ENCODE measurements at places on chromosomes 4 and X. TPM values are rescaled to one million over a fixed set of nuclear protein-coding genes. Genes with fewer than 3 reads are reported as not detected.

The UCP1 gene
- total RNA-seq: not detected

The TCEANC gene
- total RNA-seq: 1.6 TPM

The IL3RA gene
- total RNA-seq: 0.09 TPM

The GPAT3 gene
- 0.73 TPM for total RNA-seq

The GAGE2A gene
- total RNA-seq: not detected

The TMSB15C gene
- 0.45 TPM for total RNA-seq

The MAGEH1 gene
- total RNA-seq: 24.9 TPM

The FAM9B gene
- total RNA-seq: not detected

The IL2 gene
- not detected for total RNA-seq

The DCAF4L1 gene
- not detected for total RNA-seq

The ZNF630 gene
- total RNA-seq: 0.46 TPM

- no peak for DNase-seq
Measured at GRCh38 chrX:13906093-13906492, 89.2 kb upstream of the GPM6B start.

DNA sequence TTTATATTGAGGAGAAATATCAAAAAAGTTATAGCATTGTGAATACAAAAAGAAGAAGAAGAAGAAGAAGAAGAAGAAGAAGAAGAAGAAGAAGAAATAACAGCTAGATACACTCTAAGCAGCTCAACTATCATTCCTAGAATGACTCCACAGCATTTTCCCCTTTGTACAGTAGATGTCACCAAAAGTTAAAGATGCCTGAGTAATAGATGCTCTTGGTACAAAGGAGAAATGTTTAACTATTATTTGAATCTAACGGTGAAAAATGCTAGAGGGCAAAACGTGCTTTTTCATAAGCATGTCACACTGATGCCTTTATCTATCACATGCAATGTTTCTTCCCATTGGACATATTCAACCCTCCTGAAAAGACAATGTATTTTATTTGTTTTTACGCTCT lies 178.4 kb upstream of the GPRIN3 start:
- DNase-seq: peak; percentile 41

GRCh38 chr4:6115746-6116586 lies 84.4 kb downstream of the JAKMIP1 start:
- no peak for DNase-seq

- DNase-seq: no peak
Measured at GRCh38 chrX:133849676-133850075, 135.7 kb downstream of the GPC3 start.

GRCh38 chrX:133745349-133745748 lies 240.0 kb downstream of the GPC3 start:
- DNase-seq: no peak

DNA sequence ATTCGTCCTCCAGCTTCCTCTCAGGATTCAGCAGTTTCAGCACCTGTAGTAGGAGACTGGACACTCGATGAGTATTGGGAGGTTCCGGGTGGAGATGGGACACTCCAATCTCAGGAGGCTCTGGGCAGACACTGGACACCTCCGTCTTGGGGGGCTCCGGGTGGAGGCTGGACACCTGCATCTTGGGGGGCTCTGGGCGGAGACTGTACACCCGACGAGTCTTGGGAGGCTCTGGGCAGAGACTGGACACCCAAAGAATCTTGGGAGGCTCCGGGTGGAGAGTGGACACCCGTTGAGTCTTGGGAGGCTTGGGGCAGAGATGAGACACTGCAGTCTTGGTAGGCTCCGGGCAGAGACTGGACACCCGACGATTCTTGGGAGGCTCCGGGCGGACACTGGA lies 28.7 kb upstream of the LANCL3 start:
- DNase-seq: no peak

DNA sequence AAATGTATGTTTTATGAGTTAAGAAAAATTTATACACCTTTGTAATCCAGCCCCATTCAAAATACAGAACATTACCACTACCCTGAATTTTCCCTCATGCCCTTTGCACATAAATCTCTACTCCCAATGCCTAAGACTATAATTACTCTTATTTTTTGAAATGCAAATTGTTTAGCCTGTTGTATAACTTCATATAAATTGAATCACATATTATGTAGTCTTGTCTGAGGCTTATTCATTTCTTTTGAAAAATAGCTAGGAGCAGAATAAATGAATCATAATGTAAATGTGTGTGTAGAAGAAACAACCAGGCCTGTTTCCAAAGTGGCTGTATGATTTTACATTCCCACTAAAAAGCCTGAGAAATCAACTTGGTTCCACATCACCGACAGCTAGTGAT lies 319.8 kb downstream of the DCAF12L2 start:
- no peak for DNase-seq

GRCh38 chrX:153723351-153724251 lies 586 bp downstream of the BCAP31 start:
- DNase-seq: peak; percentile 21

DNA sequence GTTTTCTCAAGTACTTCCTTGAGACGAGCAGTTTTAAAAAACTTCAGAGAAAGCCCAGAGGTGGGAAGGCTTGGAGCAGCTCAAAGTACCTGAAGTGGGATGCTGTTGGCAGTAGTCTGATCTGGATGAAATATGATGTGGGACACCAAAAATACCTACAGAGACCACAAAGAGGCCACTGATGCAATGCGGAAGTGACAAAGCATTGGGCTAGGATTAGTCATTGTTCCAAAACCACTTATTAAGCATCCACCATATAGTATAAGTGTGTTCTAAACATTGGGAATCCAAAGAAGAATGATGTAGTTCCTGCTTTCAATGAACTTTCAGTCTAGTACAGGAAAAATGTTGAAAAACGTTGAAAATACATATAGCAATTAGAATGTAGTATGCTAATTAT lies 386.1 kb upstream of the CNKSR2 start:
- no peak for DNase-seq

DNA sequence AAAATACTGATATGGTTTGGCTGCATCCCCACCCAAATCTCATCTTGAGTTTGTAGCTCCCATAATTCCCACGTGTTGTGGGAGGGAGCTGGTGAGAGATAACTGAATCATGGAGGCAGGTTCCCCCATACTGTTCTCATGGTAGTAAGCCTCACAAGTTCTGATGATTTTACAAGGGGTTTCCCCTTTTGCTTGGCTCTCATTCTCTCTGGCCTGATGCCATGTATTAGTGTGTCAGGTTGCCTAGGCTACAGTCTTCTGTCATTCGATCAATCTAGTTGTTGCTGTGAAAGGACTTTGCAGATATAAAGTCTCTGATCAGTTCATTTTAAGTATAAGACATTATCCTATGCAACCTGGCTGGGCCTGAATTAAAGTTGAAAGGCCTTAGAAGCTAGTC lies 209.3 kb upstream of the MAOA start:
- DNase-seq: no peak

GRCh38 chrX:17767734-17768133 lies 30.4 kb downstream of the SCML1 start:
- DNase-seq: no peak

DNA sequence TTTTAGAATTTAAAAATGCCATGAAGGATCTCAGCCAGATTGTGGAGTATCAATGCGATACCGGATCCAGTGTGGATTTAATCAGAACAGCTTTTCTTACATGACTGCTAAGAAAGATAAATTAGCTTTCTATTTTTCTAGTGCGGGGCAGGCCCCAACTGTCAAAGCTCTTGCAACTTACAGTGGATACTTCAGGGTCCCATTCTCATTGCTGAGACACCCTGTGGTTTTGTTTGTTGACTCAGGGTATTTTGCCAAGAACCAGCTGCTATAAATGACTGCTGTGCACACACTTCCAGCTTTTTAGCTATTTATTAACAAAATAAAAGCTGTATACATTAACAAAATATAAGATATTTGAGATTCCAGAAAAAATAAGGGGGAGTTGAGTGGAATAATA lies 166.4 kb downstream of the DCLK2 start:
- DNase-seq: peak; percentile 42

GRCh38 chrX:2314831-2315365 lies 185.9 kb downstream of the DHRSX start:
- DNase-seq: no peak

- no peak for DNase-seq
Measured at GRCh38 chr4:94160774-94161173, 46.9 kb upstream of the SMARCAD1 start.

- DNase-seq: no peak
Measured at GRCh38 chrX:8579602-8580001, 115.0 kb downstream of the VCX3B start.

- no peak for DNase-seq
Measured at GRCh38 chr4:105652286-105652888, 56.1 kb downstream of the INTS12 start.

DNA sequence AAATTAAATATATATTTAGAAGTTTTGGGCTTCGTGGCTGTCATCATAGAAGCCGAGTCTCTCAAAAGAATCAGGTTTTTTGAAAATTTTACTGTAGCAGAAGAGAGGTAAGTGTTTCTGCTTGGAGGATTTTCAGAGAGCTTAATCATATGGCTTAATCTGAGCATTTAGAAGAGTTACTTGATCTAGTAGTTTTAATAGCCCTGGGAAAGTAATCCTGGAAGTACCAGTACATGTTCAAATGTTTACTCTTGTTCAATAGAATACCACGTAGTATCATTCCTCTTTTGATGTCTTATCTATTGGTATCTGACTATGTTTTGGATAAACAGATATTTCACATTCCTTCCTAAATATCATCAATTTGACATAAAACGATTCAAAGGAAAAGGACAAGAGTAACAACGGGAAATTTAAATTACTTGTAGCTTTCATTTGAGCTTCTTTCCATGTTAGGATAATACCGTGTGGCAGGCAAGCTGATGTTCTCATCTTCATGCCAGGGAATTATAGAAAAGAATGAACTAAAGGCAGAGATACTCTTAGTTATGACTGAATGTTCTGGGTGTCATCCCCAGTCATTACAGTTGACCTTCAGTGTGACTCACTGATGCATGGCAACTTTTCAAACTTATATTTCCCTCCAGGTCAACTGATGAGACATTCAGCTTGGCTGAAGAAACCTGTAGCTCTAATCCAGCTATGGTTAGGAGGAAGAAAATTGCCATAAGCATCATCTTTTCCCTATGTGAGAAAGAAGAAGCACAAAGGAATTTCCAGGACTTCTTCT lies 89.8 kb downstream of the FNIP2 start:
- peak; percentile 82 for DNase-seq

DNA sequence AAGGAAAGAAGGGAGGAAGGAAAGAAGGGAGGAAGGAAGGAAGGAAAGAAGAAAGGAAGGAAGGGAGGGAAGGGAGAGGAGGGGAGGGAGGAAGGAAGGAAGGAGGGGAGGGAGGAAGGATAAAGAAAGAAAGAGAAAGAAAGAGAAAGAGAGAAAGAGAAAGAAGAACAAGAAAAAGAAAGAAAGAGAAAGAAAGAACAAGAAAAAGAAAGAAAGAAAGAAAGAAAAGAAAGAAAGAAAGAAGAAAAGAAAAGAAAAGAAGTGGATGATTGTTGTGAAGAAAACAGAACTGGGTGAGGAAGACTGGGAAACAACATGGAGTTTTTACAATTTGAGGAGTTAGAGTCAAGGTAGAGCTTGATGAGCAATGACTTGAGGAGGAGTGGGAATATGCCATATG lies 78.0 kb downstream of the EIF4E start:
- no peak for DNase-seq

- peak; percentile 2 for DNase-seq
Measured at GRCh38 chr4:92387459-92388069, 83.8 kb downstream of the GRID2 start.

GRCh38 chr4:63393544-63393943 lies 1015.7 kb downstream of the TECRL start:
- no peak for DNase-seq

DNA sequence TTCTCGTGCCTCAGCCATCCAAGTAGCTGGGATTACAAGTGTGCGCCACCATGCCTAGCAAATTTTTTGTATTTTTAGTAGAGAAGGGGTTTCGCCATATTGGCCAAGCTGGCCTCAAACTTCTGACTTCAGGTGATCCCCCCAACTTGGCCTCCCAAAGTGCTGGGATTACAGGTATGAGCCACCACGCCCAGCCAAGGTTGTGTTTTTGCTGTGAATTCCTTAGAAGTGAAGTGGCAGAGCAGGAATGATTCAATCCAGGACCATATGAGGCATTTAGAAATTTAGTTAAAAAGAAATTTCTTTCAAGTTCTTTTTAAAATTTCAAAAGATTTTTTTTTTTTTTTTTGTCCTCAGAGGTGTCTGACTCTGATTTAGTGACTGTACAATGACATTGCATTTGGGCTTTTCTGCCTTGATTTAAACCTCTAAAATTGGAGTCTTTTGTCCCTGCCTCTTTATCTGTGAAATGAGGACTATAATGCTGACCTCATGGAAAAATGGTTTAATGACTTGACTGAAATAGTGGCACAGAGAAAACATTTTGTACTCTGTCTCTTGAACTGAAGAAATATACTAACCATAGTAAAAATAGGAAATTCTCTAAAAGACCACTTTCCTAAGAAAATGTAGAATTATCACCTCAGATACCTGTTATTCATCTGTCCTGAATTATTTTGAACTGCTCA lies 59.9 kb downstream of the CXCL13 start:
- DNase-seq: no peak

- DNase-seq: peak; percentile 63
Measured at GRCh38 chr4:72858328-72858727, 211.2 kb downstream of the COX18 start.

DNA sequence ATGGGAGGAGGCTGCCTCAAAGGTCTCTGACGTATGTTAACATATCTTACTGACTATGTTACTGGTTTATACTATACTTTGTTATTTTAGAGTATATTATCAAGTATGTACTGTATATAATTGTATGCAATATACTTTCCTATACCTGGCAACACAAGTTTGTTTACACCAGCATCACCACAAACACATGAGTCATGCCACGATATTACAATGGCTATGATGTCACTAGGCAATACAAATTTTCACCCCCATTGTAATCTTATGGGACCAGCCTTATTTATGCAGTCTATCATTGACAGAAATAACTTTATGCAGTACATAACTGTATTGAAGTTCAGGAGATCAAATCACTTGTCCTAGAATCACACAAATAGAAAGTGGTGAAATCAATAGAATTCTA lies 329.9 kb upstream of the SLC7A11 start:
- no peak for DNase-seq

All from HFFc6 (cell line).